Activated T-cell treated with anti-CD3 and anti-CD28 coated beads, Interleukin-2, amount 50 U/mL, for 4 hours (primary cell): ENCODE measurements at places on chromosomes 3 and 15.
A peak's percentile ranks its signal among the peaks of the same experiment; 100 is the strongest.

DNA sequence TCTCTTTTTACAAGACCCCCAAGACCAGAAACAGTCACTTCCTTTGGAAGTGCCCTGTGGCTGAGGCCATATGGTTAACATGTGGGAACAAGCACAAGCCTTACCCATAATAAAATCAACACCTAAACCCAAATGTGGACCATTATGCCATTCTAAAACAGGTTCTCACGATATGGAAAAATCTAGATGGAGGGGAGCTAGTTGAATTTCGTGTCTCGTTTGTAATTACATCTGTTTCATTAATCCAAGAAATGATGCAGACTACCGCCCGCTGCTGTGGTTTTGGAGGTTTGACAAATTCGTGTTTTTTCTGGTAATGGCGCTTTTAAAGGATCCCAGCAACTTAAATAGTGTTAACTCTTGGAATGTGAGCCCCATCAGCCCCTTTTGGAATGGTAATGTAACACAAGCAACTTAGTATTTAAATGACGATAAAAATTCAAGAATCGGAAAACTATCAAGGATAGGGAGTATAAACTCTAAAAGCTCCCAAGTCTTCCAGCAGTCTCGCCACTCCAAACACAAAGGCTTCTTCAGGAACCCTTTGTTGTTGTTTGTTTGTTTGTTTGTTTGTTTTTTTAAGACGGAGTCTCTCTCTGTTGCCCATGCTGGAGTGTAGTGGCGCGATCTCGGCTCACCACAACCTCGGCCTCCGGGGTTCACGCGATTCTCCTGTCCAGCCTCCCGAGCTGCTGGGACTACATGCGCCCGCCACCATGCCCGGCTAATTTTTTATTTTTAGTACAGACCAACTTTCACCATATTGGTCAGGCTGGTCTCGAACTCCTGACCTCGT, 1.1 kb downstream of the CNBP start:
- peak; percentile 14 for DNase-seq

DNA sequence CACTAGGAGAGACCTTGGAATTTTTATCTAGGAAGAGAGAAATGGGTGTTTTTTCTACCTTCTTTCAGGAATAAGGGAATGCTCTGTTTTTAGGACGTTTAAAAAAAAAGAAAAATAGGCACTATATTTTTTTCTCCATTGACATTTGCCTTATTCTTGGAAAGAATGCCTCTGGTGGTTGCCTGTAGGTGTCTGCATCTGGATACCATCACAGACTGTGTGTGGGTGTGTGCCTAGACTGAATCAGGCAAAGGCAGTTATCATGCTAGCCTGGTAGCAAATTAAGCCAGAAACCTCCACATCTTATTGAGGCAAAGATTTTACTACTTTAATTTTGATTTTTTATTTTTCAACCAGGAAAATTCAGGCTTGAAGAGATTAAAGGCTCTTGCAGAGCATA, 513.6 kb upstream of the KCNMB2 start:
- no peak for DNase-seq

DNA sequence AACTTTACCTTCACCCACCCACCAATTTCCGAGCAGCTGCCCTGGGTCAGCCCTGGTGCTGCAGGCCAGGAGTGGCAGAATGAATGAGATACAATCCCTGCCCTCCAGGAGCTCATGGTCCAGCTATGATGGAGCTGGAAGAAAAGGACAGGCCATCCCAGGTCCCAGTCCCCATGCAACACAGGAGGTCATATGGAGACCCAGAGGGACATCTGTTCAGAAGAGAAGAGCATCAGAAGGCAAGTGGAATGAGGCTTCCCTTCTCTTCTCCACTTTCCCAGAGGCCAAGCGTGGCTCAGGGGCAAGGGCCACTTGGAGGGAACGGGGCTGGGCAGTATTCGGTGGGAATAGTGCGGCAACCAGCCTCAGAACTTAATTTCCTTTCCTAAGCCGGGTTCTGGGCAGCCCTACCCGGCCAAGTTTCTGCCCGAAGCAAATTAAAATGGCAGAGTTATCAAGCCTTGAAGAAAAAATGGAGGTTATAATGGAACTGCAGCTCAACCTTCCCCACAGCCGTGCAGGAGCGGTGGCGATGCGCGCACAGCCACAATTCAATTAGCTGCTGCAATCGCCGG, 35.9 kb downstream of the TLE3 start:
- no peak for DNase-seq

DNA sequence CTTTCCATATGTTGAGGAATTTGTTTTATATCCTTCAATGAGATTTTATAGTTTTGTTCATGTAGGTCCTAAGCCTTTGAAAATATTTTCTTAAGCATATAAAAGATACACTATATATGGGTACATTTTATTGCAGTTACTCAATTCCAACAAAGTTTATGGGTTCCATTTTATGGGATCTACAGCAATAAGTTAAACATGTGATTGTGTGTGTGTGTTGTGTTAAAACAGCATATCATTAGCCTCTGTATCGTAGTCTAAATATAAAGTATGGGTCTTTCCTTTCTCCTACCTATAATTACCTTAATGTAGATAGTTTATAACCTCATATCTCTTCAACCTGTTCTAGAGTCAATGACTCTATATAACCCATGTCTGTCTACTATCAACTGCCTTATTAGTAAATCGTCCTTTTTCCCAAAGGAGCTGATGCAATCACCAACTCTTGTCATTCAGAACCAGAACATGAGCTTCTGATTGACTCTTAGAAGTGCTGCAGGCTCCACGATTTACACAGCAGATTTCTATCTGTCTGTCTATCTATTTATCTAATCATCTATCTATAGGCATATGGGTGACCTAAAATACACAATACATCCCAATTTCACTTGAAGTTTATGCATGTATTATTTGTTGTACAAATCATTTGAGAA, 512.6 kb upstream of the CBLB start:
- DNase-seq, result no peak

- DNase-seq, result no peak
Observed at GRCh38 chr3:168338161-168338560, 242.4 kb upstream of the GOLIM4 start.

DNA sequence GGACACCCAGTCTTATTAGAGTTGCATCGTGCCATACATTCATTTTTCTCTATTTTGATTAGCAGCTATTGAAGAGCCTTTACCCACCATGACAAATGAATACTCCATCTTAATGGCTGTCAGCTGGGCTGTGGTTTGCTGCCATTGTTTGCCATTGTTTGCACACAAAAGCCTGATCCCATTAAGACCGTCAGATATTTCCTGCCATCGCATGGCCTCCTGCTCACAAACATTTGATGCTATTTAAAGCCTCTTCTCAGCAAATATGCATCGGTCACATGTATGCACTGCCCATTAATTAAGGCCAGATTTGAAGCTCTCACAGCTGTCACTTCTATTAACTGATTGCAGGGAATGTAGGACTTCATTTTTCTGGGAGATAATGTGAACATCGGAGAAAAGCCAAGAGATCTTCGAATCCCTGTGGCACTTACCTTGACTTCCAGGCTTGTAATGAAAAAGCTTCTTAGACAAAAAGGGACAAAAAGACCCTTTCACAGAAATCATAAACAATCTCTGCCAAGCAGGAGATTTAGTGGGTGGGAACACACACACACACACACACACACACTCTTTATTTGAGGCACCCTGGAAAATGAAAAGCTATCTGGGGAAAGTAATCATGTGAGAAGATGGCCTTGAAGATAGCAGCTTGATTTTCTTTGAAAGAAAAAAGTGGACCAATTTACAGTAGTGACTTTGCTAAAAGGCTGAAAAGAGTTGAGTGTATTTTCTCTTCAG, 175.4 kb upstream of the NR2E3 start:
- DNase-seq, result no peak

DNA sequence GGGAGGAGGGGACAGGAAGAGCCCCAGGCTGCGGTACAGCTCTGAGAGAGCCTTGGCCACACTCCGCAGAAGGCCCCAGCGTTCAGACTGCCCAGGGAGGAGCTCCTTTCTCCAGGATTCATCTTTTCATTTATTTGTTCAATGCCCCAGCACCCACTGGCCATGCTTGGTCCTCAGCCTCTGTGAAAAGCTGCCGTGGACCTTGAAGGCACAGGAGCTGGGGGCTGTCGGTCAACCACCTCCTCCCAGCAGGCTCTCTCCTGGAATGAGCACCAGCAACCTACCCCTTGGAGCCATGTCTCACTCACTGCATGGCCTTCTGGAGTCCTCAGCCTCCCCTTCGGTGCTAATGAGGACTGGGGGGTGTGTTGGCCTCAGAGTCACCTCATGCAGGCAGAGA, 21.6 kb upstream of the PRR23E start:
- DNase-seq, result no peak

DNA sequence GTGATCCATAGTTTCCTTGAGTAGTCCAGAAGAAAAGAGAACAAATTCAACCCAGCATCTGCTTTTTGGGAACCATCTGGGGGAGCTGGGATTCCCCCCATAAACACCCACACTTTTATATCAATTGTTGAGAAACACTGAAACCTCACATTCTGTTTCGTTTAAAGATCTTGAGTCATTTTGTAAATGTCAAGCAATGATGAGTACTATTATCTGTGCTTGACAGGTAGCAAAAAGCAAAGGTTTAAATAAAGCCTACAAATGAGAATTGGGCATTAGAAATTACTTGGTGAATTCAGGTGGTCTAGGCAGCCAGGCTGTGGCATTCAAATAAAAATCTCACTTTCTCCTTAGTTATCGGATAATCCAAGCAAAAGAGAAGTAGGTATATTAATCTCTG, 75.7 kb downstream of the TMEM266 start:
- no peak for DNase-seq

- no peak for DNase-seq
Observed at GRCh38 chr3:29280404-29281093, at the start of gene RBMS3. Gene RBMS3, plus strand, starts transcription at chr3:29281071.

GRCh38 chr15:25092661-25093060, 137.9 kb downstream of the SNRPN start:
- no peak for DNase-seq

GRCh38 chr3:187368251-187369088, at the start of gene RTP4:
Gene RTP4, plus strand, starts transcription at chr3:187368385. Its CDS starts 57 bp downstream, at chr3:187368442.
- no peak for DNase-seq

- no peak for DNase-seq
Observed at GRCh38 chr3:88231632-88232031, 81.9 kb downstream of the C3orf38 start.

- DNase-seq, result no peak
Observed at GRCh38 chr3:126245811-126246727, 65.7 kb upstream of the ALDH1L1 start.
